Activated CD4-positive, alpha-beta memory T cell treated with anti-CD3 and anti-CD28 coated beads for 36 hours (primary cell): ENCODE measurements at places on chromosomes 12 and 14. TPM values are rescaled to one million over a fixed set of nuclear protein-coding genes. Genes with fewer than 3 reads are reported as not detected.

The AMDHD1 gene
- 2.1 TPM for total RNA-seq

The CCDC77 gene
- total RNA-seq: 14.7 TPM

The ZDHHC17 gene
- total RNA-seq: 20.0 TPM

The BDKRB1 gene
- not detected for total RNA-seq

The KRT71 gene
- not detected for total RNA-seq

The CCDC197 gene
- total RNA-seq: 0.69 TPM

The LRRK2 gene
- 0.21 TPM for total RNA-seq

The USP44 gene
- 2.9 TPM for total RNA-seq

The CLEC9A gene
- not detected for total RNA-seq

The CISTR gene
- not detected for total RNA-seq

The ITGA7 gene
- 4.1 TPM for total RNA-seq

The ERBB3 gene
- 0.82 TPM for total RNA-seq

The ANG gene
- 2.0 TPM for total RNA-seq

The SPPL3 gene
- total RNA-seq: 24.3 TPM

The AICDA gene
- total RNA-seq: not detected

The RPL10L gene
- not detected for total RNA-seq

The DPY19L2 gene
- 0.67 TPM for total RNA-seq

The EEF1AKMT3 gene
- total RNA-seq: 3.9 TPM

The ARHGEF25 gene
- total RNA-seq: 2.5 TPM

The LAG3 gene
- total RNA-seq: 169 TPM

The KLRC3 gene
- not detected for total RNA-seq

The FOXA1 gene
- total RNA-seq: 0.19 TPM

The ESPL1 gene
- total RNA-seq: 77.2 TPM

The SERPINA9 gene
- not detected for total RNA-seq

The BIN2 gene
- 59.1 TPM for total RNA-seq

The ANKS1B gene
- total RNA-seq: 1.0 TPM

The RND1 gene
- 3.5 TPM for total RNA-seq

The PAPLN gene
- 0.65 TPM for total RNA-seq

The HOXC6 gene
- not detected for total RNA-seq

The HEATR5A gene
- total RNA-seq: 13.0 TPM

The BEGAIN gene
- total RNA-seq: 3.3 TPM

The FBRSL1 gene
- total RNA-seq: 38.8 TPM

The COX8C gene
- not detected for total RNA-seq

The KCNH5 gene
- not detected for total RNA-seq

The DIP2B gene
- total RNA-seq: 23.3 TPM

The TAS2R43 gene
- total RNA-seq: not detected

The ACSS3 gene
- total RNA-seq: not detected

The OR10P1 gene
- total RNA-seq: not detected

The MPHOSPH9 gene
- 97.6 TPM for total RNA-seq

The SMOC1 gene
- not detected for total RNA-seq

The RNU6-7 gene
- not detected for total RNA-seq

The SELPLG gene
- 60.1 TPM for total RNA-seq
